ENCODE measurements at places on chromosomes 4 and X. TPM values are rescaled to one million over a fixed set of nuclear protein-coding genes. Genes with fewer than 3 reads are reported as not detected.
A peak's percentile ranks its signal among the peaks of the same experiment; 100 is the strongest.

DNA sequence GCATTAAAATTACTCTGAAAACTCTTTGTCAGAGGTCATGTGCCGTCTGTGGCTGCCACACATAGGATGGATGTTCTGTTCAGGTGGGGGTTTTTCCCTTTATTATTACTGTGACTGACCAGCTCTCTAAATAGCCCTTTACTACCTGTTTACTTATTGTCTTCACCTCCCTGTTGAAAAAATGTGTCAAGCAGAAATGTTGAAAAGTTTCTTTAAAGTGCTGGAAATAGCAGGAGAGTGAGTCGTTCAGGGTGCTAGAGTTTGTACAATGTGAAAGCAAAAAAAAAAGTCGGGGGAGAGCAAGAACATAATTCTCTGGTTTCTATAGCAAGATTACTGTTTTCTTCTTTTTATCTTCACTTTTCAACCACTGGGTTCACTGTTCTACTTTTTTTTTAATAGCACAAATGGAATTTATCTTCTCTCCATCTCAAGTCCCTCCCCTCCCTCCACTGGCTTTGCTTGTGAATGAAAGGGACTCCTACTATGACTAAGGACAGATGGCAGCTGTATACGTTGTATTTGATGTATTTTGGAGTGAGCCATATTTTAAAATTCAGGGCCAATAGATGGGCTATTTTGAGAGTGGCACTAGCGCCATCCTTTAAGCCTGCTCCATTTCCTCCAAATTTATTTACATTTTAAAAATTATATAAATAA lies 33.3 kb downstream of the ARX start:
- no peak overlapping the region for H3K4me3 ChIP-seq
- no peak overlapping the region for H3K27ac ChIP-seq
- H3K4me1 ChIP-seq: no peaks in the 10 kb centered on the region
- H3K36me3 ChIP-seq: no peaks in the 10 kb centered on the region
- no peak for DNase-seq

DNA sequence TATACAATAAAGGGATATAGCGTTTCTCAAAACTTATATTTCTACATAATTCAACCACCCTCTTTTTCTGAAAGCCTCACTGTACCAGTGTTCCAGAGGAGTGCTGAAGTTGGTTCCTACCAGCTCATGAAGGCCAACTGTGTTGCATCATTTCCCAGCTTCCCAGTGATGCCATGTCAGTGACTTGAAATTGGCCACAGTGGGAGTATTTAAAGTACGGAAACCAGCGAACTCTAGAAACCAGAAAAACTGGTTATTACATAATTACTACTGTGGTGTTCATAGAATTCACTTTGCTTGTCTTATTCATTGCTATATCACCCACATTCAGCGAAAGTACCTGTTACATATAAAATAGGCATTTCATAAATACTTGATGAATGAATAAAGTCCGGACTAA lies 135.4 kb downstream of the GC start:
- DNase-seq: peak; percentile 44
- H3K27ac ChIP-seq: no peak overlapping the region
- peaks cover 12% of the 10 kb centered on the region for H3K4me1 ChIP-seq
- no peaks in the 10 kb centered on the region for H3K27me3 ChIP-seq

DNA sequence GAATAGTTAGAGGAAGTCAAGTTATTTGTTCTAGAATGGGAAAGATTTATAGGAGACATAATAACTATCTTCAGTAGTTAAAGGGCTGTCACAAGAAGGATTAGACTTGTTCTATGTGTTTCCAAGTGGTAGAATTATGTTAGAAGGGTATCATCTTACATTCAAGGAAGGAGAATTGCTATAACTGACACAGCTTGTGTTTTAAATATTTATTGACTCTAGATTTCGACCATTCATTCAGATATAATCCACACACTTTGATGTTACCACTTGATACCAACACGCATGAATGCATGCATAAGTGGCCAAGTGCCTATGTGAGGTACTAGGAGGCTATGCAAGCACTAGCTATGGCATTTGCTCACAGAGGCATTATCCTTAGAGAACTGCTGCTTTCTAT lies 122.7 kb downstream of the CCNB3 start:
- H3K36me3 ChIP-seq: no peaks in the 10 kb centered on the region
- no peaks in the 10 kb centered on the region for H3K4me1 ChIP-seq
- no peak overlapping the region for H3K4me3 ChIP-seq
- no peak overlapping the region for H3K27ac ChIP-seq

- no peak overlapping the region for H3K4me3 ChIP-seq
- H3K36me3 ChIP-seq: no peaks in the 10 kb centered on the region
- H3K4me1 ChIP-seq: no peaks in the 10 kb centered on the region
- H3K27me3 ChIP-seq: no peaks in the 10 kb centered on the region
Measured at GRCh38 chr4:11801466-11802446, 373.1 kb upstream of the HS3ST1 start.

DNA sequence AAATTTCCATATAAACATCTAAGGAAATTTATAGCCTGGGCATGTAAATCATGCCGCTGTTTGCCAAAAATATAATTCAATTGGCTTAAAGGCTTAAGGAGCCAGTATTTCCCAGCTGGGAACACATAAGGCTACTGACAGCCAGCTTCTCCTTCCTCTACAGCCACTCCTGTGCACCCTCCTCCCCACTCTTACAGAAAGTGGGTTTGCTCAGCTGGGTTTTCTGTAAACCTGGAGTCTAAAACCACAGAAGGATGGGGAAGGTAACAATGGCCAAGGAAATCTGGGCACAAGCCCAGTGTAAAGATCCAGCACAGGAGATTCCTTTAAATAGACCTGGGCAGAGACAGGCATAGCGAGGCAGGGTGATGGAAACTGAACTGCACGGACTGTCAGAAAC lies 18.5 kb downstream of the ACSL1 start:
- H3K27me3 ChIP-seq: no peaks in the 10 kb centered on the region
- H3K4me3 ChIP-seq: no peak overlapping the region
- no peaks in the 10 kb centered on the region for H3K36me3 ChIP-seq

GRCh38 chr4:77930876-77931275 lies 68.2 kb downstream of the MRPL1 start:
- H3K27ac ChIP-seq: no peak overlapping the region
- H3K36me3 ChIP-seq: no peaks in the 10 kb centered on the region
- no peaks in the 10 kb centered on the region for H3K27me3 ChIP-seq
- H3K4me3 ChIP-seq: no peak overlapping the region
- DNase-seq: no peak
- peaks cover 9% of the 10 kb centered on the region for H3K4me1 ChIP-seq

- no peak for DNase-seq
- H3K4me1 ChIP-seq: no peaks in the 10 kb centered on the region
- no peaks in the 10 kb centered on the region for H3K36me3 ChIP-seq
- H3K27me3 ChIP-seq: no peaks in the 10 kb centered on the region
- H3K27ac ChIP-seq: no peak overlapping the region
- H3K4me3 ChIP-seq: no peak overlapping the region
Measured at GRCh38 chr4:95283320-95283719, 265.5 kb downstream of the UNC5C start.

GRCh38 chr4:75338352-75338880 lies 175.8 kb downstream of the RCHY1 start:
- no peaks in the 10 kb centered on the region for H3K4me1 ChIP-seq
- no peaks in the 10 kb centered on the region for H3K36me3 ChIP-seq
- no peak overlapping the region for H3K27ac ChIP-seq
- no peaks in the 10 kb centered on the region for H3K27me3 ChIP-seq
- no peak overlapping the region for H3K4me3 ChIP-seq
- no peak for DNase-seq

DNA sequence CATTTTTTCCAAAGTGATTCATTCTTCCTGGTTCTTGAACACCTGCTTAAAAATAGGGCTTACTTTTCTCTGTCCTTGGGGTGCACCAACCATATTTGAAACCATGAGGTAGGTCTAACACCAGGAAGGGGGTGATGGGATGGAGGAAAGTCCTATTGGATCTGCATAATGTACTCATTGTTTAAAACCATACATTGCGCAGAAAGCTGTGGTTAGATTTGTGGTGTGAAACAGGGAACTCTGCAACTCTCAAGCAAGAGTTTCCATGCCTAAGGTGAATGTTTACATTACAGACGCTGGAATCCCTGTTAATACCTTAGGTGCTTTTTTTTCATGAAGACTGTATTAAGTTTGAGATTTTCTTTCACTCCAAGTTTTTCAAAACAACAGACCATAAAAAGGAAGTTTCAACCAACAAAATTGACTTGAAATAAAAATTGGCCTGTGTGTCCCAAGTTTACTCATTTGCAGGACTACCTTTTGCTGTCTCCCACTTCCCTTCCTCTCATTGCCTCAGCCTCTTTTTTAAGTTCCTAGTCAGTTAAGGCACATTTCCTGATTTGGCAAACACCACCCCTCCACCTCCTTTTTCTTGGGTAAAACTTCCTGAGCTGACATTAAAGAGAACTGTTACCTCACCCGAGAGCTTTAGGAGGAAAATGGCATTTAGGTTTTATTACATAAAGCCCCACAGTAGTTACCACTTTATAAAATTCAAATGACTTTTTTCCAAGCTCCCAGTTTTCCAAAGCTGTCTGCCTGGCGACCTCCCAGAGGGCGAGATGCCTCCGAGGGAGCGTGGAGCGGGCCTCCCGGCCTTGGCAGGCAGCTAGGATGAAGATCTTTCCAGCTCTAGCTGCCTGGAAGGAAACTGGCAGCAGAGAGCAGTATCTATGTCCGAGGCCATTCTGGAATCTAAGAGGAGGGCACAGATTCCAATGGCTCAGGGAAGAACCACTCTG lies 47.9 kb upstream of the RBPJ start:
- H3K4me3 ChIP-seq: no peak overlapping the region
- DNase-seq: no peak
- no peaks in the 10 kb centered on the region for H3K4me1 ChIP-seq
- no peaks in the 10 kb centered on the region for H3K36me3 ChIP-seq

DNA sequence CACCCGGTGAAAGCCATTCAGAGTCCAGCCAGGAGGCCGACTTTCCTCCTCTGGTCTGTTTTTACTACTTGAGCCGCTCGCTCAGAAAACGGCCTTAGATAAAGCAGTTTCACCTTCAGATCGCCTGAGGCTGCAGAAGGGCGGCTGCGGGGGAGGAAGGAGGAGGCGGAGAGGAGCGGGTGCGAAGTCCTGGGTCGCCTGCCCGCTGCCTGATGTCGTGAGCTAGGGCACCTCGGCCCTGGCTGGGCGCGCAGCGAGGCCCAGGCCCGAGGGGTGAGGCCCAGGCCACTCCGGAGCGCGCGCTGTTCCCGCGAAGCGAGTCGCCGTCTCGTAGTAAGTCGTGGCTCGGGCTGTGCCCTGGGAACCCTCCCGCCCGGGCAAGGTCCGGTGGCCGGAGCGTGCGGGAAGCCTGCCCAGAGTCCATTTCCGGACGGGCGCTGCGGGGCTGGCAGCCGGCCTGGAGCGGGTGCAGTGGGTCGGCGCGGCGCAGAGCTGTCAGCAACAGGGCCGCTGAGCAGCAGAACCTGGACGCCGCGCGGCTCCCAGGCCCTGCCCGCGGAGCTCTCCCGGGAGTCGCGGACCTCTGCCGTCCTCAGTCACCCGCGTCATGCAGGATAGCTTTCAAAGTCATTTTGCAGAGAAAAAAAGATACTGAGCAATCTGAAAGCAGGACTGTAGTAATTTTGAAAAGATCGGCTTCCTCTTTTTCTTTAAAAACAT lies 18.6 kb downstream of the TRIM2 start:
- peak overlapping the region; percentile 19 for H3K4me3 ChIP-seq
- peak overlapping the region; percentile 70 for H3K27ac ChIP-seq
- no peaks in the 10 kb centered on the region for H3K27me3 ChIP-seq
- no peaks in the 10 kb centered on the region for H3K36me3 ChIP-seq
- peaks cover 48% of the 10 kb centered on the region for H3K4me1 ChIP-seq

DNA sequence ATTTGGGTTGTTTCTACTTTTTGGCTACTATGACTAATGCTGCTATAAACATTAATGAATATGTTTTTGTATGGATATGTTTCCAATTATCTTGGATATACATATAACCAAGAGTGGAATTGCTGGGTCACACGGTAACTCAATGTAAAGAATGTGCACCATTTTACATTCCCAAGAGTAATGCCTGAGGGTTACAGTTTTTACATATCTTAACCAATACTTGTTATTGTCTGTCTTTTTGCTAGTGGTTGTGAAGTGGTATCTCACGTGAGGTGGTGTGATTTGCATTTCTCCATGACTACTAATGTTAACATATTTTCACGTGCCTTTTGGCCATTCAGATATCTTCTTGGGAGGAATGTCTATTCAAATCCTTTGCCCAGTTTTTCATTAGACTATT lies 200.3 kb upstream of the MAB21L2 start:
- no peak for DNase-seq
- no peak overlapping the region for H3K4me3 ChIP-seq
- H3K36me3 ChIP-seq: no peaks in the 10 kb centered on the region

DNA sequence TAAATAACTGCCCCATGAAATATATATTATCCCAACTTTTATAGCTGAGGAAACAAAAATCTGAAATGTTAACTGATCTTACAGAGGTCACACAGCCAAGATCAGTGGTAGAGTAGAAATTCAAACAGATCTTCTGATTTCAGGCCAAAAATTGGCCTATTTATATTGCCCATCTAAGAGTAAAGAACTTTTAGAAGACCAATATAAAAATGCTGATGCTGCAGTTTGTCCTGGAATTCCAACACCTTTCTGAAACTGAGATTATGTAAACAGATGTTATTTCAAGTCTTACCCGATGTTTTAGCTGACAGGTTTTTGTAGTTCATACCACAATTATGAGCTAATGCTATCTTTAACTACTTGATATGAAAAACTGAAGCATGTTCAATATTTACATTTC lies 51.1 kb downstream of the SPANXN3 start:
- no peak overlapping the region for H3K27ac ChIP-seq
- no peaks in the 10 kb centered on the region for H3K4me1 ChIP-seq
- no peaks in the 10 kb centered on the region for H3K36me3 ChIP-seq
- H3K4me3 ChIP-seq: no peak overlapping the region
- H3K27me3 ChIP-seq: no peaks in the 10 kb centered on the region

Gene ADAM29
- total RNA-seq: not detected

Gene GPM6B
- total RNA-seq: under 0.01 TPM

Gene KLF8
- 2.0 TPM for total RNA-seq

Gene FOXP3
- not detected for total RNA-seq

Gene NSG1
- total RNA-seq: 1.3 TPM

Gene TCEAL7
- total RNA-seq: 0.99 TPM

Gene PTTG2
- 1.3 TPM for total RNA-seq

All from body of pancreas (tissue), 4 donors.